Stimulated activated CD4-positive, alpha-beta T cell treated with anti-CD3 and anti-CD28 coated beads, TNF-alpha, amount 100 ng/mL, for 4 hours (primary cell): ENCODE measurements at places on chromosomes 6 and 20.

GRCh38 chr20:43913291-43914025, 1.2 kb upstream of the TOX2 start:
- no peak for DNase-seq

- no peak for DNase-seq
These were observed 74.1 kb downstream of the LAMA4 start for GRCh38 chr6:112180095-112180820.

- no peak for DNase-seq
These were observed 550 bp downstream of the PLAGL2 start for GRCh38 chr20:32206760-32207625.

- no peak for DNase-seq
These were observed 207.6 kb upstream of the MYLIP start for GRCh38 chr6:15921243-15921642.

DNA sequence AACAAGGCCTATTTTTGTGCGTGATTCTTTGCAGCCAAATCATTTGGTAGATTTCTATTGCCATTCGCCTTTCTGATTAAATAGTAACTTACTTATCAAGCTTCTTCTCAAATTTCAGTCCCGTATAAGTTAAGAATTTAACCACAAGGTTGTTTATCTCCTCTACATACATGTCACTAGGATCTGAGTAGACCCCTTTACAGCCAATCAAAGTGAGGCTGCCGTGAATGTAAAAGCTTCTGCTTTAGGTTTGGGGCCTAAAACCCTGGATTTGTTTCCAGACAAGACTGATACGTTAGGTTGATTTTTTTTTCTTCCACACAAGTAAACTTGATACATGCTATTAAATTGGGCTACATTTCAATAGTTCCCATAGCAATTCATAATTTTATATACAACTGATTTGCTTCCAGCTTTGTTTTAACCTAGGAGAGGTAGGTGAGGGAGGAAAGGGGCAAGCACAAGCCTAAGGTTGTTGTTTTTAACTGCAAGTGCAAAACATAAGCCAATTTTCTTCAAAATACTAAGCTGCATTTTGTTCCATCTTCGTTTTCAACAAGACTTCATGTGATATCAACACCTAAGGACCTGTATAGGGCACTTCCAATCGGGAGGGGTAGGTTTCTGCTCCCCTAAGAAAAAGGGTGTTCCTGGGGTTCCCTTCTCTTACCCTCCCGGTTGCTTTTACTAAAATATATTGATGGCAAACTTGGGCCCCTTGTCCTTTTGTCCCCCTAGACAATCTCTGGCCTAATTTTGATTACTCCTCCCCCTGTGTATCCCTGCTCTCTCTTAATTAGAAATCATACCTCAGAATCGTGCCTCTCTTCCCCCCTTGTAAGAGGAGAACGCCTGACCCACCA, 1.7 kb downstream of the RANBP9 start:
- DNase-seq: no peak

DNA sequence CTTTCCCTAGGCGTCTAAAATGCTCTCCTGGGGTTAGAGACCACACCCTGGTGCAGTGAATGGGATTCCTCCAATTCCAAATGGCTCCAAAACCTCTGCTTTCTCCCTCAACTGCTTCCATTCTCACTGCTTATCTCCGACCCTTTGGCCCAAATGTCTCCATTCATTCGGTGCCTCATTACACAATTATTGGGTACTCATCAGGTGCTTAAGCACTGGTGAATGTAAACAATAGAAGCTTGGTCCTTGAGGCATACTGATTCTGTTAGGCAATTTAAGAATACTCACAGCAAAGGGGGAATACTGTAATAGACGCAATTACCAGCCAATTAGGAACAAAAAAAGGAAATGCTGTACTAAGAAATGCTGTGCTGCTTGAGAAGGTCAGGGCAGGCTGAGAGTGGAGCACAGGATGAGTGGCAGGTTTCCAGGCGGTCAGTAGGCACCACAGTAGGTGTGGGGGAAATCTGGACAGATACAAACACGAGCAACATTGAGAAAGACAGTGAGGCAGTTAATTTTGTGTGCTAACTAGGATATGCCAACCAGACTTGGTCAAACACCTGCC, 23.0 kb downstream of the GMDS start:
- DNase-seq: no peak

DNA sequence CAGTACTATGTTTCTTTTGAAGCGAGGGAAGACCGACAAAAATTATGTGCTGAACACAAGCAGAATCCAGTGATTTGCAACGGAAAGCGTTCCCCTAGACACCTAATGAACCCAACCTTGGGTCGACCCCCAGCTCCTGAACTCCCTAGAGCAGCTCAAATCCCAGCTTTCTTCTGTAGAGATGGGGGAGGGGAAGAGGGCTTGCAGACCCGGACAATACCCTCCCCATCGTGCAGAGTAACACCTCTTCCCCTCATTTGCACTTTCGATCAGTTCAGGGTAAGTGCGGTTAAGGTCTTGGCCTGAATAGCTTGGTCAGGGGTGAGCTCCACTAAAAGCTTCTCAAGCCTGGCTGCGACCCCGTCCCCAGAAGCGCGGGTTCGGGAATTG, 404 bp downstream of the CEP162 start:
- no peak for DNase-seq

- DNase-seq: no peak
These were observed 14.0 kb downstream of the TFEB start for GRCh38 chr6:41721414-41721813.

GRCh38 chr6:95517568-95517967, 59.8 kb upstream of the MANEA start:
- DNase-seq: no peak

- no peak for DNase-seq
These were observed 133.9 kb upstream of the PTPRT start for GRCh38 chr20:43323592-43323991.

DNA sequence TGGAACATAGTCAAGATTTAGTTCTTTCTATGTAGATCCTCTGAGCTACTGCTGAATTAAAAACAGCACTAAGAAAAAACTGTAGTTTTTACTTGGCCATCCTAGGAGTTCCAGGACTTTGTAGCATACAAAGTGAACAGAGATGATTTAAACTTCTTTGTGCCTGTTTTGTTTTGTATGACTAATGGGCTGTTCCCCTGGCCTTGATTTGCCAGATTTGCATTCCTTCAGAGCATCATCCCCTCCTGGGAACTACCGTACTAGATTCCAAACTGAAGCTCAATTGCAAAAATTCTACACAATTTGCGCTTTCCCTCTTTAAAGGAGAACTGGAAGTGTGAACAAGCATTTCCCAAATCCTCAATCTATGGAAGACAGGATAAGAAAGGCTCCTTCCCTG, 23.1 kb downstream of the ACOT13 start:
- no peak for DNase-seq

GRCh38 chr20:59994697-59995122, 36.5 kb downstream of the CDH26 start:
- no peak for DNase-seq

- DNase-seq: no peak
These were observed 76.2 kb downstream of the ALDH8A1 start for GRCh38 chr6:134873500-134874388.

DNA sequence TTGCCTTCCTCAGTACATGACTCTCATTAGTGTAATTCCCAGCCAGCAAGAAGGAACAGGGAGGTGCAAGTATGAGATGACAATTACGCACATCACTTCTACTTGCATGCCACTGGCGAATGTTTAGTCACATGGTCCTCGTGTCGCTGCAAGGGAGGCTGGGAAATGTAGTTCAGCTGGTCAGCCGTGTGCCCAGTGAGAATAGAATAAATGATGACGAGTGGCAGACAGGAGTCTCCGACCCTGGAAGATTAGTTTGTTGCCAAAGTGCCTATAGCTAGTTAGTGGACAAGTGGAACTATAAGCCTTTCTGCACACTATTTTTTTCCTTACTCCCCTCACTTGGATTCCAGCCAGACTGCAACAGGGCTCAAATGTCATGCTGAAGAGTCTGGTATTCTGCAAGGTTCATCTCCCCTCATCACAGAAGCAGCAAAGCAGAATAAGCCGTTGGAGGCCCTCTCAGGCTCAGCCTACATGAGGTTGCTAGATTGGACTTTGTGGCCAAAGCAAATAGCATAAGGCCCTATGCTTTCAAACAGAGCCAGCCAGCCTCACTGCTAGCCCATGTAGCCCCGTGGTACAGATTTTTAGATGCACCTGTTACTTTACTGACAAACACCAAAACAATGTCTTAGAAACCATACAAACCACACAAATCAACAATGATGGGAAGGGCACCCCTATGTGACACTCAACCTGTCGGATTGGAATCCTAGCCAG, 9.7 kb downstream of the LINC00237 start:
- no peak for DNase-seq

- DNase-seq: no peak
These were observed 6.4 kb upstream of the MYT1 start for GRCh38 chr20:64157878-64158277.

- DNase-seq: no peak
These were observed 122.7 kb downstream of the MMS22L start for GRCh38 chr6:97160280-97160679.

- no peak for DNase-seq
These were observed 71.3 kb upstream of the MCHR2 start for GRCh38 chr6:100065348-100065747.

DNA sequence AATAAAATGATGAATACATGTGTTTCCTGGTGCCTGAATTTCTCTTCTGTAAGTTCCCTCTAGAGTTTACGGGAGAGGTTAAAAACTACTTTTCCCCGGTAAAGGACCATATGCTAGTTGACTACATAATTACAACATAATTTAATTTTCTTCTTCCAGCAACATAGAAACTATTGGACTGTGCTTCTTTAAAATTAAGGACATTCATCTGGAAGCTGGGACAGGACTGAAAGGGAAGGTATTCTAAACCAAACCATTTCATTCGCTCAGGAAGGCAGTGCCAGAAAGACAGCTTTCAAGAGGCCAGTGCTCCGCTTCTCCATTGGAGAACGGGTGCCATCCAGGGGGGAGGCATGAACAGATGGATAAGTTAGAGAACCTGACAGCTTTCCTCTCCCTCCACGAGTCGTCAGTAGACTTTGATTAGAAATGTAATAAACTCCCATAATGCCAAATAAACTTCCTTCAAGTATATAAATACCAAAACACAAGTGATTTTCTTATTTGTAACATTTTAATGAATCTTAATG, 458.0 kb upstream of the SOX4 start:
- no peak for DNase-seq

- no peak for DNase-seq
These were observed 27.8 kb upstream of the PKHD1 start for GRCh38 chr6:52115145-52115741.
